ENCODE measurements at places on chromosomes 4 and X. TPM values are rescaled to one million over a fixed set of nuclear protein-coding genes. Genes with fewer than 3 reads are reported as not detected.

- no peaks in the 10 kb centered on the region for H3K36me3 ChIP-seq
- no peaks in the 10 kb centered on the region for H3K27me3 ChIP-seq
- no peak overlapping the region for H3K4me3 ChIP-seq
These were observed 65.3 kb downstream of the PALLD start for GRCh38 chr4:168562041-168562571.

DNA sequence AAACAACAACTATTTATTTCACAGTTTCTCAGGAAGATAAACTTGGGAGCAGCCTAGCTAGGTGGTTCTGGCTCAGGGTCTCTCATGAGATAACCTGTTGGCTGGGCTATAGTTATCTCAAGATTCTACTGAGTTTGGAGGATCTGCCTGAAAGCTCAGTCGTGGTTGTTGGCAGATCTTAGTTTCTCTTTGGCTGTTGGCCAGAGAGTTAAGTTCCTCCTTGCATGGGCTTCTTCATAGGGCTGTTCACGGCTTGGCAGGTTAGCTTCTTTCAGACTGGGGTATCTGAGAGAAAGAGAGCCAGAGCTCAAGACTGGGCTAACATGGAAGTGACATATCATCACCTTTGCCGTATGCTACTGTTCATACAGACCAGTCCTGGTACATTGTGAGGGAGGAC lies 28.7 kb downstream of the SEC24B start:
- H3K27ac ChIP-seq: peak overlapping the region; percentile 70
- DNase-seq: no peak
- H3K4me1 ChIP-seq: peaks cover 15% of the 10 kb centered on the region
- peaks cover 9% of the 10 kb centered on the region for H3K36me3 ChIP-seq
- no peaks in the 10 kb centered on the region for H3K27me3 ChIP-seq

FRAS1 gene
- total RNA-seq: 18.0 TPM

DNA sequence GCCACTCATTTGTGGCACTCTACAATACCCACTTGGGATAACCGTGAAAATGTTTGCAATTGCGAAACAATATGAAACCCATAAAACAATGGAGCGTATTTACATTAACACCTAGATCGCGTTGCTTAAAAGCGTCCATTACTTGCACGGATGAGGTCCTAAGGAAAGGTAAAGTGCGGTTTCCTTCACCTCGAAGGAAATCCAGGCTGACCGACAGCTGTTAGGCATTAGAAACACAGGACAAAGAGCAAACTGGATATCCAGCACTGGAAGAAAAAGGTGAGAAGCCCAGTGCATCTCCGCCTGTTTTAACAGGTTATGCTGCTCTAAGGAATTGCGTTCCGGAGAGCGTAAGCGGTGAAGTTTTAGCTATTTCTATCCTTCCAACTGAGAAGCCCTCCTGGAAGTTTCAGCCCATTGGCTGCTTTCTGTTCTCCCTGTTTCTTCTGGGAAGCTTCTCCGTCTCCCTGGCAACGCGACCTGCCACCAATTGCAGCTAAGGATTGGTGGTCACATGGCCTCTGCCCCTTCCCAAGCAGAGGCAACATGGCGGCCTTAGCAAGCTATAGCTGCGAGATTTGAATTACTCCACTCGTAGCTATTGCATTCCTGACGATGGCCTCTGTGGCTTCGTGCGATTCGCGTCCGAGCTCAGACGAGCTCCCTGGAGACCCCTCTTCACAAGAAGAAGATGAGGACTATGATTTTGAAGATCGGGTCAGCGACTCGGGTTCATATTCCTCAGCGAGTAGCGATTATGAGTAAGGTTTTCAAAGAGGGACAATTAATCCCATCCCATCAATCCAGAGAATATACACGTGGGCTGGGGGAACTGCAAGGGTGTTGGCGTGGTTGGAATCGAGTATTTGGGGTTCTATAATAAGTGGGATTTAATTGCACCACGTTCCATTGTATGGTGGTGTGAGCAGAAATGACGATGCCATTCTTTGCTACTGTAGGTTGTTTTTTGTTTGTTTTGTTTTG lies at the start of gene INTU:
TSS of gene INTU (plus strand) at position 538 of the 984 bp plus-strand sequence. CDS start at position 616, 78 bp downstream.
- peaks cover 4% of the 10 kb centered on the region for H3K27me3 ChIP-seq
- H3K4me3 ChIP-seq: peak within 1 kb of the TSS; percentile 94
- peaks cover 30% of the 10 kb centered on the region for H3K4me1 ChIP-seq
- peak within 1 kb of the TSS; percentile 98 for H3K27ac ChIP-seq

DNA sequence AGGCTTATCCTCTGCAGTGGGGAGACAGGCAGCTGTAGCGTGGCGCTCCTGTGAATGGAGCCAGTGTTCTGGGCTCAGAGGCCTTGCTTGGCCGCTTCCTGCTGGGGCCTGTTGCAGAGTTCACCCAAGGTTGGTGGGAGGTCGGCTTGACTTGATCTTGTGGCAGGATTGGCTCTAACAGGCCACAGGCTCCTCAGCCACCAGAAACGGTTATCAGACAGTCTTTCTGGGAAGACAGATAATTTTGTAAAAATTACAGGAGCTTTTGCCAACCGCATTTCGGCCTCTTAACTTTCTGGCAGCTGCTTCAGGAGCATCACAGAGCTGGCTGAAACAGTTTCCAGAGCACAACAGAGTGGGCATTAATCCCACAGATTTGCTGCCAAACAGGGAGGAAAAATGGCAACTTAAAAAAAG lies 66.4 kb downstream of the DIPK2B start:
- H3K4me1 ChIP-seq: no peaks in the 10 kb centered on the region
- no peak overlapping the region for H3K27ac ChIP-seq
- H3K36me3 ChIP-seq: no peaks in the 10 kb centered on the region
- H3K27me3 ChIP-seq: no peaks in the 10 kb centered on the region
- no peak for DNase-seq
- no peak overlapping the region for H3K4me3 ChIP-seq

PTPN13 gene
- total RNA-seq: 38.0 TPM

CYBB gene
- not detected for total RNA-seq

PDGFC gene
- total RNA-seq: 131 TPM

- peaks cover 7% of the 10 kb centered on the region for H3K4me1 ChIP-seq
- H3K27ac ChIP-seq: no peak overlapping the region
- H3K36me3 ChIP-seq: no peaks in the 10 kb centered on the region
- no peaks in the 10 kb centered on the region for H3K27me3 ChIP-seq
- H3K4me3 ChIP-seq: no peak overlapping the region
- no peak for DNase-seq
These were observed 516.0 kb downstream of the PCDH7 start for GRCh38 chr4:31236020-31236638.

FHL1 gene
- 744 TPM for total RNA-seq

GRCh38 chrX:112473654-112474053 lies 206.1 kb downstream of the LHFPL1 start:
- no peak for DNase-seq
- H3K27me3 ChIP-seq: peaks cover 3% of the 10 kb centered on the region
- no peaks in the 10 kb centered on the region for H3K36me3 ChIP-seq
- no peak overlapping the region for H3K27ac ChIP-seq
- H3K4me3 ChIP-seq: no peak overlapping the region

- H3K4me3 ChIP-seq: no peak overlapping the region
- no peaks in the 10 kb centered on the region for H3K36me3 ChIP-seq
- no peak for DNase-seq
- H3K4me1 ChIP-seq: no peaks in the 10 kb centered on the region
- H3K27me3 ChIP-seq: peaks cover 48% of the 10 kb centered on the region
These were observed 332.7 kb upstream of the IGFBP7 start for GRCh38 chr4:57442831-57443291.

RAB41 gene
- not detected for total RNA-seq

DNA sequence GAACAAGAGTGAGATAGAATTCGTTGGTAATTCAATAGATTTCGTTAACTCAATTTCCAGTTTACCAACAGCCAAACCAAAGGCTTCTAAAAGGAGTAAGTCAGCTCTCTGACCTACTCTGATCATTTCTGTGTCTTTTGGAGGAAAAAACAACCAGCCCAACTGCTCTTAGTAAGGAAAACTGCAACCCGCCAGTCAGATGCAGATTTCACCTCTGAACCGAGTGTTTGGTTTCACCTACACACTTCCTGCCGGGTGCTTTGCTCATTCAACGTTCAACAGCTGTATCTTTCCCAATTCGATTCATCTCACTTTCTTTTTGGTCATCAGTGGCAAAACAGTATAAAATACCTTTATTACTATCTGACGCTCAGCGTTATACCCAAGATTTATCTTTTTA lies 24.5 kb downstream of the TMSB4X start:
- peak overlapping the region; percentile 22 for H3K27ac ChIP-seq
- DNase-seq: no peak
- H3K4me3 ChIP-seq: no peak overlapping the region
- no peaks in the 10 kb centered on the region for H3K27me3 ChIP-seq

DNA sequence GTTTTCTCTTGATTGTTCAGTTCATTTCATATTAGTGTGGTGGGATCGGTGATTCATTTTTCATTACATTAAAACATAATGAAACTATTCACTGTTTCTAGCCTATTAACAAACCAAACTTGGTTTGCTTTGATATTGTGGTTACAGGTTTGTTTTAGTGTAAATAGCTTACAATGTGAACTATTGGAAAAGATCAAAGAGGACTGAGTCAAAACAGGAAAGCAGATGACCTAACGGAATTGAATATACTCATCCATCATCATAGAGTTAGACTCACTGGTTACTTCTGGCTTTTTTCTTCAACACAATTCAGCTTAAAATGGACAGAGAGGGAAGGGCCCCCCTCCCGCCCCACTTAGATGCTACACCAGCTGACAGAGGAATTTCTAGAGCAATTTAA lies 616.2 kb upstream of the AADAT start:
- H3K36me3 ChIP-seq: no peaks in the 10 kb centered on the region
- no peak for DNase-seq
- H3K4me1 ChIP-seq: peaks cover 2% of the 10 kb centered on the region
- H3K27me3 ChIP-seq: peaks cover 12% of the 10 kb centered on the region
- no peak overlapping the region for H3K27ac ChIP-seq

SOWAHB gene
- total RNA-seq: 2.6 TPM

DNA sequence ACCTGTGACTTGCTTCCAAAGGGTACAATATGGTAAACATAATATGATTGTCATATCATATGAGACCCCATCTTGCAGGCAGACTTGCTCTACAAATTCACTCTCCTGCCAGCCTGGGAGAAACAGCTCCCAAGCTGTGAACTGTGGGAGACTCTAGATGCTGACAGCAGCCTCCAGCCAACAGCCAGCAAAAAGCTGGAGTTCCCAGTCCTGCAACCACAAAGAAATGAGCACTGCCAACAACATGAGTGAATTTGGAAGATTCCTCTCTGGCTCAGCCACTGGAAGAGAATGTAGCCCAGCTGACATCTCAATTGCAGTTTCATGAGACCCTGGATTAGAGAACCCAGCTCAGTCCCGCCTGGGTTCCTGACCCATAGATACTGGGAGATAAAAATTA lies 145.4 kb downstream of the QDPR start:
- H3K27me3 ChIP-seq: peaks cover 8% of the 10 kb centered on the region
- no peaks in the 10 kb centered on the region for H3K36me3 ChIP-seq
- no peaks in the 10 kb centered on the region for H3K4me1 ChIP-seq
- H3K27ac ChIP-seq: no peak overlapping the region

DNA sequence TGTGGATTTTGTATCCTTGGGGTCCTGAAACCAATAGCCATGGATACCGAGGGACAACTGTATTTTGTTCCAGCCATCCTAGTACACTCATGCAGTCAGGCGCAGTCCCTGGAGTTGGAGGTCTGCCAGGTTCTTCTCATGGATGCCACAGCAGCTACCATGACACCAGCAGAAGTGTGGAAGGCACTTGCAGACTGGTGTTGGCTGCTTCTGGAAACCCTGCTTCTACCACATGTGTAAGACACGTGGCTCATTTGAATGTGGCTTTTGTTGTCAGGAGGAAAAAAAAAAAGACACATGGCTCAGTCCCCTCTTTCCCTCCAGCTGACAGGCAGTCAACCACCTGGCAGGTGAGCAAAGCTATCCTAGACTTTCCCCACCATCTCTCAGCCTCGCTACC lies 19.4 kb downstream of the DRD5 start:
- H3K27ac ChIP-seq: no peak overlapping the region
- H3K27me3 ChIP-seq: peaks cover 2% of the 10 kb centered on the region

DNA sequence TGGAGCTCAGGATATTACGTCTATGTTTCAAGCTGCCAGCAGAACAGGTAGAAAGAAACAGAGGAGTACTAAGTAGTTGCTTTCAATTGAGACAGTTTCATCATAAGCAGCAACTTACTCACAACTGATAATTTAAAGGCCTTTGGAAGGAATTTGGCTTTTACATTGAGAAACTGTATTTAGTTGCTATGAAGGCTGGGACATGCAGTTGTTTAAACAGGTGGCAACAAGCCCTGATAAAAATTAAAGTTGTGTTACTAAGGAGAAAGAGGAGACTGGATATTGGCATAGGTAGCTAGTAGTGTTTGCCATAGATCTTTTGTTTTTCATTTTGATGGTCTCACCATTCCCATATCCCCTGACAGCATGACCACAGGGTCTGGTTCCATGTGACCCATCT lies 18.4 kb downstream of the MID1IP1 start:
- H3K4me1 ChIP-seq: no peaks in the 10 kb centered on the region
- no peaks in the 10 kb centered on the region for H3K27me3 ChIP-seq
- no peak overlapping the region for H3K4me3 ChIP-seq
- H3K27ac ChIP-seq: no peak overlapping the region

GRCh38 chrX:124015721-124016120 lies 54.2 kb downstream of the STAG2 start:
- no peak overlapping the region for H3K27ac ChIP-seq
- H3K4me1 ChIP-seq: peaks cover 12% of the 10 kb centered on the region
- H3K36me3 ChIP-seq: no peaks in the 10 kb centered on the region
- H3K4me3 ChIP-seq: no peak overlapping the region

DNA sequence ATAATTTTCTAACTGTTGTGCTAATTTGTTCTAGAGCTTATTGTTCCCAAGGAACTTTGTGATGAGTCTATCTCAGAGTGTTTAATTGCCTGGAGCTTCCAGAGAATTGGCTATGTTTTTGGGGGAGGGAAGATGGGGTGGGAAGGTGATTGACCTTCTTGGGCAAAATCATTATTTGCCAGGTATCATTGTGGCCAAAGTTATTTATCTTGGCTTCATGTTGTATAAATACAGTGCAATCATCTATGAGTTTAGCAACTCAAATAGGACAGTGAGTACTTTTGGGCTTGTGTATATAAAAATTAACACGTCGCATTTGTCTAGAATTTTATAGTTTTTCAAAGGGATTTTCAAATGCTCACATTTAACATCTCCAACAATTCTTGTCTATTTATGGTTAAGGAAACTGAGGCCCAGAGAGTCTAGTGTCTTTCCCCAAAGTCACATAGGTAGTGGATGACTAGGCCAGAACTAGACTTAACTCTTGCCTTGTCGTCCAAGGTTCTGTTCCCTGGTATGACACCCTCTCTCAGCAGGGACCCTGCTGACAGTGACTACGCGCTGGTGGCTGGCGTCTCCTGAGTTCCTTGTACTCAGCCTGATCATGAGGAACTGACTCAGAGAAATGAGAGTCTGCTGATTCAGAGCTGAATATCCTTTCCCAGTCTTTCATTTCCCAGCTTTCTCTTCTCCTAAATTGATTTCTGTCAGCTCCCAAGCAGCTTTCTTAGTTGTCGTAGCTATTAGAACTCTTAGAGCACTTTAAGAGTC lies 27.7 kb downstream of the FNIP2 start:
- peaks cover 37% of the 10 kb centered on the region for H3K4me1 ChIP-seq
- no peak overlapping the region for H3K4me3 ChIP-seq
- no peaks in the 10 kb centered on the region for H3K27me3 ChIP-seq
- H3K36me3 ChIP-seq: no peaks in the 10 kb centered on the region

CITED1 gene
- total RNA-seq: 0.68 TPM

All from chondrocyte (in vitro differentiated cells).